ENCODE measurements at places on chromosomes 5 and 9.

DNA sequence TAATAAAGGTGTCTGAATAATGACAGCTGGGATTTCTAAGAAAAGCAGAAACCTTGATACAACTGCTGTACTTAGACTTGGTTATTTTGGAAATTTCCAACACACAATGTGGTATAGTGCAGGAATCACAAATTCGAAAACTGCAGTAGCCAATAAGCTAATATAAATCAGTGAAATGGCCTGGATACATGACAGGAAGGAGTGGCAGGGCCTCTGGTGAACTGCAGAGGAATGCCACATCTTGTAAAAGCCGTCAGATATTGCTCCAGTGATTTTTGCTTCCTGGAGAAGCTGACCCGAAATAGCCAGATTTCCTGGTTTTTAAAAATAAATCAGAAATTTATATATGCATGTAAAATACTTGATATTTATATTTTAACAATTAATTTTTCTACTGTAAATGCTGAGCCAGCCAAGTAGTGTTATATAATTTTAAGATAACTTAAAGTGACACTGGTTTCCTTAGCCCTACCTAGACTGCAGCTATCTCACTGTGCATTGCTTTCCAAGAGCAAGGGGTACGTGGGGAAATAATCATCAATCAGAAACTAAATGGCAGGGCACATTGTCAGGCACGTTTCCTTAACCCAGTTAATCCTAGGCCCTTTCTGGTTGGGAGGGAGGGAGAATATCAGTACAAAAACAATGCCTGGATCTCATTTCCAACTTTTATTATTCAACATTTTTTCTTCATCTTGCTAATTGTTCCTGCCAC lies 182.4 kb downstream of the RASEF start:
- DNase-seq = no peak

DNA sequence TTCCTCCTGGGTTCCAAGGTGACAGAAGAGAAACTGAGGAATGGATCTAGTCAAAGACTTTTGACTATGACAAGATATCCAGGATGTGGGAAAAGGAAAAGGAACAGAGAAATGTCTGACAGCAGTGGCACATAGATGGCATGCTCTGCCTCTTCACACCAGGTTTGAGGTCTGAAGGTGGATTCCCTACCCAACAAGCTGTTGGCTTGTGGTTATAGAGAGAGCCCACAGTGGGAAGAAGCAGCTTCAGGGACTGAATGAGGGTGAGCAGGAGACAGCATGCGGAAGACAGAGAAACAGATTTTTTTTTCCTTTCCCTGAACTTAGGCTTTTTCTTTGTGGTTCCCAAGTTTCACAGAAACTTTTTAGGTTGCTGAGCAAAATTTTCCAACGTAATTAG lies 20.6 kb downstream of the IFNW1 start:
- DNase-seq = no peak

DNA sequence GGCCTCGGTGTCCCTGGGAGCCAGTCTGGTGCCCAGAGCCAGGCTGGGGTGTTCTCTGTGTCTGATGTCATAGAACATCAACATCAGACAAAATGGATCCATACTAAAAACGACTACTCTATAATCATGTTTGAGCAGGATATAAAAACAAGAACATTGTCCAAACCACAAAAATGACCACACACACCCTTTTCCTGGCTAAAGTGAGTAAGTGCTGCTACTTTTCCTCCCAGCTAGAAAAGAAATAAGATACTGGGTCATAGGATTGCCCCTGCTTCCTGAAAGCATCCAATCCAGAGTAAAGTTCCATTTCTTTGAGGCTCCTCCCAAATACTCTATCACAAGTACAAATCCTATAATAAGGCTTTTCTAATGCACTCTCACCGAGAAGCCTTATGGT lies 19.7 kb upstream of the TRAF1 start:
- DNase-seq = no peak

GRCh38 chr5:107464876-107465275 lies 205.9 kb downstream of the EFNA5 start:
- DNase-seq = no peak
